ENCODE measurements at places on chromosomes 12 and 14.

GRCh38 chr12:112924986-112925385 is 13.3 kb upstream of the OAS3 start:
- DNase-seq = no peak

DNA sequence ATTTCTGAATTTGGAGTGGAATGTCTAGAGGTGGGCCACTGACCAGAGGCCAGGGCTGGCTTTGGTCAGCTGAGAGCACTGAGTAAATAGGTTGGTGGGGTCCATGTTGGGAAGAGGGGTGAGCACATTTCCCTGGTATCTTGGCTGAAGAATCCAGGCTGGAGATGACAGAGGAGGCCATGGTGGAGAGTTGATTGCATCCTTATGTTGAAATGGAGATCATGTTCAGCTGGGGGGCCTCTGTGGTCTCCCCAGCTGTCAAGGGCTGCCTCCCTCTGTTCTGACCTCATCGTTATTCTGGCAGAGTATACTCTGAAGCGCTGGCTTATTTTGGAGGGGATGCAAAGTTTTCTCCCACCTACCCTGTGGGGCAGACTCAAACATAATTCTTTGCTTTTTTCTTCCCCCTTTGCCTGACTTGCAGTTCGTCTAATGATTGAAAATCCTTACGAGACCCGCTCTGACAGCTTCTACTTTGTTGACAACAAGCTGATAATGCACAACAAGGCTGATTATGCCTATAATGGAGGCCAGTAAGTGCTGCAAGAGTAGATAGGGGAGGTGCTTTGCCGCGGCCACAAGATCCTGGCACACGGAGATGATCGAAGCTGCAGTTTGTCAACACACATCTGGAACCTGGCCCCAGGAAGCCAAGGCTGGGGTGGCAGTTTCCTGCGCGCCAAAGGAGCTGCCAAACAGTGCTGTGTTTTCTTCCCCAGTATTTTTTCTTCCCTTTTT is 6.0 kb upstream of the ACADS start:
- DNase-seq = no peak

- no peak for DNase-seq
These were observed 483.6 kb upstream of the RGS6 start for GRCh38 chr14:71448431-71449315.

DNA sequence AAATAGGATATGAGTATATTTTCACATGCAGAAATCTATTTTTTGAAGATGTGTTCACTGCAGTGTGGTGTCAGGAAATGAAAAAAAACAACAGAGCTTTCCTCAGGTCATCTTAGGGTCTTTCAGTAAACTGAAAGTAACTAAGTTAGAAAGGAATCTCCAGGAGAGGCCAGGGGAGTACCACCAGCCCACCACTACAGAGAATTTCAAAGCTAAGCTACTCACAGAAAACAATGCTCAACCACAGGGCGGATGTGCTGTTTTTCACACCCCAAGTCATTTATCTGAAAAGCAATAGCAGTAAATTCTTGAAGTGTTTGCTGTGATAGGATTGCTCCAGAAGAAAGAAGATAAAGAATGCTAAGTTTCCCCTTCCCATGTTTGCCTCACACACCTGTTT is 79.0 kb downstream of the IFNG start:
- no peak for DNase-seq

- DNase-seq = no peak
These were observed 263.4 kb downstream of the CCDC91 start for GRCh38 chr12:28453686-28454085.

GRCh38 chr14:59293935-59294661 is 105.6 kb downstream of the DAAM1 start:
- DNase-seq = no peak

GRCh38 chr14:99846808-99847207 is 53.6 kb downstream of the EML1 start:
- DNase-seq = no peak

DNA sequence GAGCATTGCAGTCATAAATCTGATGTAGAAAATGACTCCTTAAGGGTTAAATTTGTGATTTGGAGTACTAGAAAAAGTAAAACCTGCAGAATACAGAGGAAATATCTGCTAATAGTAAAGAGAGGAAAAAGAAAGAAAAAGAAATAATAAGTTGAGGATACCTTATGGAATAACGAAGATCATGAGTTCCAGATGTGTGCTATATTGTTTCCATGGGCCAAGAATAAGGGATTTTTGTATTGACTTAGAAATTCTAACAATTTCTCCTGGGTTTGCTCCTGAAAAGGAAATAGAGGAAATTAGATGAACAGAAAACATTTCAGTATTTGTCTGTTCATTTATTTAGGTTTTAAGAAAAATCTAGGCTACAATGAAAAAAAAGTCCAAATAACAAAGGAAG is 115.3 kb downstream of the ALG10B start:
- DNase-seq = no peak

- DNase-seq = no peak
These were observed 8.3 kb downstream of the CDKL1 start for GRCh38 chr14:50388256-50388931.

GRCh38 chr12:8630131-8630530 is 17.5 kb upstream of the AICDA start:
- DNase-seq = no peak

GRCh38 chr12:64450711-64451486 is 1.0 kb upstream of the TBK1 start:
- no peak for DNase-seq

DNA sequence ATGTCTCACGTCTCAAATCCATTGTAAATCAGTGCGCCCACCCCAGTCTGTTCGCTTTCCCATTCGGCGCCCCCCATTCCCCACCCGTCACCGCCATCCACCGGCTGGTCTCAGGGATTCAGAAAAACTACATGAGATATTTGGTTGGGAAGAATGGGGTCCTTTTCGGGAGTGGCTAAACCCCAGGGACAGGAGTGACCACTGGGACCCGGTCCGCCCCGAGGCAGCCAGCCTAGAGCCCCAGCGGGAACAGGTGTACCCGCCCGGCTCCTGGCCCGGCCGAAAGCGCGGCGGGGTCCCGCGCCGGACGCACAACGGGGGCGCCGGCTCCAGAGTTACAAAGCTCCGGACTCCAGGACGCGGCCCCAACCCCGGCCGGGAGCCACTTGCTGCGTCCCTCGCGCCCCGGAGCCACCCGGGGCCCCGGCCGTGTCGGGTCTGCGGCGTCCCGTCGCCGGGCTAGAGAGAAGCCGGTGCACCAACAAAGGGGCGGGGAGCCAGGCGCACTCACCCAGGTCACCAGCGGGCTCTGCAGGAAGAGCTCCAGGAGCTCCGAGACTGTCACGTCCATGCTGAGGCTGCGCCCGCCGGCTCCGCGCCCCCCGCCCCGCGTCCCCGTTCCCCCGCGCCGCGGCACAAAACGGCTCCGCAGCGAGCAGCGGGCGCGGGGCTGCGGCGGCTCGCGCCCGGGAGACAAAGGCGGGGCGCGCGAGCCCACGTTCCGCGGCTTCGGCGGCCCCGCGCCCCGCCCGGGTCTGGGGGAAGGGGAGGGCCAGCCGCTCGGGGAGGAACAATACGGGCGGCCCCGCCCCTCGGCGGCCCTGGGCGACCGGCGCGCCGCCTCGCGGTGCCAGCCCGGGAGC is at the start of gene CCDC88C:
CCDC88C (minus strand) TSS at position 701 of the 863 bp plus-strand sequence; CDS start at position 571, 130 bp downstream.
- DNase-seq = peak; percentile 63

GRCh38 chr12:18998343-18999261 is 130.9 kb upstream of the PLEKHA5 start:
- DNase-seq = peak; percentile 81

- DNase-seq = no peak
These were observed 148.0 kb upstream of the BMP4 start for GRCh38 chr14:54104601-54105145.

- DNase-seq = no peak
These were observed 362.6 kb downstream of the LRIG3 start for GRCh38 chr12:58557661-58558060.

GRCh38 chr12:66736931-66737330 is 58.1 kb upstream of the GRIP1 start:
- no peak for DNase-seq

GRCh38 chr14:24234095-24235005 is 1.6 kb downstream of the GMPR2 start:
- no peak for DNase-seq

GRCh38 chr14:65482757-65483438 is 70.4 kb downstream of the FUT8 start:
- DNase-seq = no peak

DNA sequence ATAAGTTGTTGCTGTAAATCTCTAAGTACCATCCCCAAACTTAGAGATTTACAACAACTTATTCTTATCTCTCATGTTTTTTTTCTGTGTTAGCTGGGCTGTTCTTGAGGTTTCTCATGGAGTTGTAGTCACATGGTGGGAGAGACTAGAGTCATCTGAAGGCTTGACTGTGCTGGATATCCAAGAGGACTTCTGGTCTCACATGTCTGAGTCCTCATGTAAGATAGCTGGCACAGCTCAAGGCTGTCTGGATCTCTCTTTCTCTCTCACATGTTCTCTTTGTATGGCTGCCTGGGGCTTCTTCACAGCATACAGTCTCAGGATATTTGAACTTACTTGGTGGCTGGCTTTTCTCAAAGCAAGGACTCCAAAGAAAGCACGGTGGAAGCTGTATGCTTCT is 63.8 kb downstream of the DACT1 start:
- DNase-seq = no peak

DNA sequence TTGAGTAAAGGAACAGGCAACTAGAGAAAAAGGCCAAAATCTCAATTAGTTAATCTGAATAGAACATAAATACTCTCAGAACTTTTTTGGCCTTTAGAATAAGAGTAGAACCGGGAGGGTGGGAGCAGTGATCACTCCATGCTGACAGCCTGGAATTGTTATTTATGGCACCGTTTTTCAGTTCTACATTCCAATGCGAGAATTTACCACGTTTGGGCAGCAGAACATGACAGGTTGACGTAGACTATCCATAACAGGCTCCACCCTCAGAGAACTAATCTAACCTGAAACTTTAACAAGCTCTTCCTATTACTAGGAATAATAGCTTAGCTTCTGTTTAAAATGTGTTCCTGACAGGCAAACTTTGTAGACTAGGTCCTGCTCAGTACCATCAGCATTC is 379.1 kb downstream of the SEC23A start:
- DNase-seq = no peak

GRCh38 chr12:1723721-1724120 is 32.9 kb downstream of the ADIPOR2 start:
- DNase-seq = no peak

- DNase-seq = no peak
These were observed 113.1 kb upstream of the FOXG1 start for GRCh38 chr14:28653521-28653920.

DNA sequence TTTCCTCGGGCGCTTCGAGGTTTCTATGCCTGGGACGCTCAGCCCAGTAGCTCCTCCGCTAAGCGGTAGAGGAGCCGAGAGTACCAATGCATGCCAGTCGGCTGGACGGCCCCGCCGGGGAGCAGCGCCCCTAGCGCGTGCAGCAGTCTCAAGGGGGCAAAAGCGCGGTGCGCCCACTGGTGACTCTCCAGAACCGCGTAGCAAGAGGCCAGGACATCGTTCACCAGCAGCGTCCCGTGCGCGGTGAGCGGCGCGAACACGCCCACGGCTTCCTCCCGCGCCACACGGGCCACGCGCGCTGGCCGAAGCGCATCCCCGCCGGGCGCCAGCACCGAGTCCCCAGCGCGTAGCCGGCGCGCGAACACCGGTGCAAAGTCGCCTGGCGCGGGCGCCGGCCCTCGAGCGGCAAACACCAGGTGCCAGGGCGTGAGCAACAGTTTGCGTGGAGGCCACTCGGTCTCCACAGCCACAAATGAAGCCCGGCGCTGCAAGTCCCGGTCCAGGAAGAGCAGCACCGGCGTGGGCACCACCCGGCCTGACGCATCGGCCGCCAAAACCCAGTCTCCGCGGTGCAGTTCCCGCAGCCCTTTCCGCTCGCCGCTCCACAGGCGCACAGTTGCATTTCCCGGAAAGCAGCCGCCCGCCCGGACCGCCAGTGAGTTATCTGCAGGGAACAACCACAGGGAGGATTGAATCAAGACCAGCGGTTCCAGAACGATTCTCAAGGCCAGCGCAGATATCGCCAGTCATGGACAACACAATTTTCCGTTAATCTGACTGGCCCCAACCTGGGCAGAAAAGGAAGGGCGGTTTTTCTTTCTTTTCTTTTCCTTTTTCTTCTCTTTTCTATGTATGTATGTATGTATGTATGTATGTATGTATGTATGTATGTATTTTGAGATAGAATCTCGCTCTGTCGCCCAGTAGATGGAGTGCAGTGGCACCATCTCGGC is 4.5 kb downstream of the DHH start:
- peak; percentile 59 for DNase-seq

DNA sequence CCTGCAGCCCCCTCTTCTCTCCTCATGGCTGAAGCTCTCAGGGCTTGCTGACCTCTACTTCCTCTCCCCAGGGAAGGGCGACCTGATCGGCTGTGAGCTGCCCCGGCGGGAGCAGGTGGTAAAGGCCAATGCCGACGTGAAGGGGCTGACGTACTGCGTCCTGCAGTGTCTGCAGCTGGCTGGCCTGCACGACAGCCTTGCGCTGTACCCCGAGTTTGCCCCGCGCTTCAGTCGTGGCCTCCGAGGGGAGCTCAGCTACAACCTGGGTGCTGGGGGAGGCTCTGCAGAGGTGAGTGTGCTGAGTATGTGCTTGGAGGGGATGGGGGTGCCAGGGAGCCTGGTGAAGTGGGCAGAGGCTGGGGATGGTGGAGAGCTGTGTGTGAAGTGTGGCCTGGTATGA is 13.7 kb downstream of the MCRS1 start:
- no peak for DNase-seq

- DNase-seq = no peak
These were observed 78.4 kb downstream of the NRXN3 start for GRCh38 chr14:78248501-78249090.

- DNase-seq = no peak
These were observed 11.4 kb downstream of the RILPL1 start for GRCh38 chr12:123522164-123522563.

- no peak for DNase-seq
These were observed 36.4 kb upstream of the ATXN2 start for GRCh38 chr12:111635524-111635923.
